Peyer's patch (tissue), 4 donors: ENCODE measurements at places on chromosomes 4 and X. TPM values are rescaled to one million over a fixed set of nuclear protein-coding genes. Genes with fewer than 3 reads are reported as not detected.

The IL1RAPL2 gene
- total RNA-seq, result not detected

The SH3D19 gene
- total RNA-seq, result 295 TPM

The SULT1B1 gene
- total RNA-seq, result 137 TPM

The SPARCL1 gene
- 119 TPM for total RNA-seq

The TMEM187 gene
- 13.2 TPM for total RNA-seq

The BBS12 gene
- total RNA-seq, result 4.7 TPM

The RBM46 gene
- not detected for total RNA-seq

The ASB5 gene
- not detected for total RNA-seq

The HTN3 gene
- total RNA-seq, result not detected

The SUPT20HL1 gene
- 0.54 TPM for total RNA-seq

The PNCK gene
- total RNA-seq, result 6.1 TPM

The LRRC66 gene
- total RNA-seq, result 53.4 TPM

The RAB39B gene
- 0.80 TPM for total RNA-seq

The BEX2 gene
- 1.8 TPM for total RNA-seq

DNA sequence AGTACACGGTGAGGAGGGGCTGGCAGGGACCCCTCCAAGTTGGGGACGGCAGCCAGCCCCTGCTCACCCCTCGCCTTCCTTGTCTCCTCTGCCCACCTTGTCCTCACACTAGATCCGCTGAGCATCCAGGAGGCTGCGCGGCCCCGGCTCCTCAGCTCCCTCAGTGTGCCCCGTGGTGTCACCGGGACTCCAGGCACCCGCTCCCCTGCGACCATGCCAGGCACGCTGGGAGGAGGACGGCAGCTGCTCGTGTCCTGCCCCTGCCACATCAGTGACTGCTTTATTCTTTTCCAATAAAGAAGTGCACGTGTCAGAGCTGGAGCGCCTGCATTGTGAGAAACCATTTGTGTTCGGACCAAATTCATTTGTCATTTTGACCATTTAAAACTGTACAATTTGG, 6.4 kb downstream of the FAM50A start:
- no peak for DNase-seq

DNA sequence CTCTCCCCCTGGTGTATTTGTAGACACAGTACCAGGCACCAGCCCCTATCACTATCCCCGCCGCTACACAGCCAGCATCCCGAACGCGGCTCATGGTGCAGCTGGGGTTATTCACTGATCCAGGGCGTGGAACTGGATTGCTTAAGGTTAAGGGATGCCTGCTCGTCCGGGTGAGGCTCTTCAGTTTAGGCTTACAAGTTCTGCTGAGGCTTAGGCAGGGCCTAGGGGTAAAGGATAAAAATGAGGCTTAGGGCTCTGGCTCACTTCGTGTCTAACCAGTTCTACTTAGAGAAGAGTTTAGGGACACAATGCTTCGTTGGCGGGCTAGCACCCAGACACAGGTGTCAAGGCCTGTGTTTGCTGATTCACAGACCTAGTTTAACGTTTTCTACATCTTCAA, 2.2 kb downstream of the ARMCX2 start:
- no peak for DNase-seq

- DNase-seq, result no peak
Observed at GRCh38 chr4:35697210-35697736, 547.0 kb downstream of the ARAP2 start.

- no peak for DNase-seq
Observed at GRCh38 chr4:164997941-164998340, 20.5 kb upstream of the TRIM61 start.

DNA sequence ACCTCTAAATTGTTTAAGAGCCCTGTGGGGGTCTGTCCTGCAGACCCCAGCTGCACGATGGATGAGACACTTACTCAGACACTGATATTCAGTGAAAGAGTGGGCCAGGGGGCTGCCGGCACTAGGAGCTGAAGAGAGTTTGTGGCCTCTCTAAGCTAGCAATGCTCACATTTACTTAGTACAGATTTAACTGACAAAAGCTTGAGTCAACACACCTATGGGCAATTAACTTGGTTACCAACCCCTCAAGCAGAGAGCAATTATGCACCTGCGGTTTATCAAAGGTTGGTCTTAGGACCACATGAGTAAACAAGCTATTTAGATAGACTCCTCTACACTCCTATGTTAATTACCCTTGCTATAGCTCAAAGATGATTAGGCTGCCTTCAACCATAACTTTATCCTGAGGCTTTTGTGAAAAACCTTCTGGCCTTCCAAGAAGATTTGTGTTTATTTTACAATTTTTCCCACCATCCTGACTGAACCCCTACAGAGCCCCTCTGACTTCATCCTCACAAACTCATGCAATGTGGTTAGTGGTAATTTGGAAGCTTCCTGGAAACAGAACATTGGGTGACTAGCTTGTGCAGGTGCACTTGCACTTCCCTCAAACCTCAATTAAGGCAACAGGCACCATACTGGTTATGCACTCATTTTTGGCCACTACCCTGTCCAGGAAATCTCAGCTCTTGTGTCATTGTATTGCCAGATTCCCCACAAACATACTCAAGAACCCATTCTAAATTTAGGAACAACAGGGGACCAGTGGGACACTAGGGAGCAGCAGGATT, 234.4 kb upstream of the ITM2A start:
- no peak for DNase-seq

GRCh38 chr4:2700031-2700430, 56.1 kb downstream of the TNIP2 start:
- no peak for DNase-seq

DNA sequence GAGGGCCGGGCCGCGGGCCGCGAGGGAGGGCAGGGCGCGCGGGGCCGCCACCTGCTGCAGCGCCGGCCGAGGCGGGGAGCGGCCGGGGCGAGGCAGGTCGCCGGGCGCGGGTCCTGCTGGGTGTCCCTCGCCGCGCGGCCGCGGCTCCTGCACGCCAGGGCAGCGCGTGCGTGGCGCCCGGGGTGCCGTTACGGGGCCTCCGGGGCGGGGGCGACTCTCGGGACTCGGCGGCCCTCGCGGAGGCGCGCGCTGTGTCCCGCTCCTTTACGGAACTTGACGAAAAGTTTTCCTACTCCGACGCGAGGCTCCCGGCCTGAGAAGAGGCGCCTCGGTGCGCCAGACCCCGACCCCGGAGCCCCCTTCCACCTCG, 329 bp downstream of the TBC1D14 start:
- peak; percentile 35 for DNase-seq

DNA sequence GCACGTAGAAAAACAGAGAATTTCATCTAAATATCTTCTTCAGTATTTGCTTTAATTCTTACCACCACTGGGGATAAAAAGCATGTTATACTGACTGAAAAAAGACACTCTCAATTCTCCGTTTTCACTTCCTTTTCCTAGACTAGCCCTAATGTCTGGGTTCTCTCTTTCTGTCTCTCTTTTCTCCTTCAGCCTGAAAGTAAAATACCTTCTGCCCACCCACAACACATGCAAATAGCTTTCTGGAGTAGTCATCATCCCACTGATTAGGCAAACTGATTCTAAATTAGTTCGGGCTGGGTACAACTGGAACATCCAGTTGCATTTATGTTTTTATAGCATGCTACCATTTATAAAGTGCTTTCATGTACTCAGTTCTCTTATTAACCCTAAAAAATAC, 142.4 kb upstream of the ANKRD50 start:
- no peak for DNase-seq

- DNase-seq, result no peak
Observed at GRCh38 chr4:133270021-133270570, 121.0 kb downstream of the PCDH10 start.

DNA sequence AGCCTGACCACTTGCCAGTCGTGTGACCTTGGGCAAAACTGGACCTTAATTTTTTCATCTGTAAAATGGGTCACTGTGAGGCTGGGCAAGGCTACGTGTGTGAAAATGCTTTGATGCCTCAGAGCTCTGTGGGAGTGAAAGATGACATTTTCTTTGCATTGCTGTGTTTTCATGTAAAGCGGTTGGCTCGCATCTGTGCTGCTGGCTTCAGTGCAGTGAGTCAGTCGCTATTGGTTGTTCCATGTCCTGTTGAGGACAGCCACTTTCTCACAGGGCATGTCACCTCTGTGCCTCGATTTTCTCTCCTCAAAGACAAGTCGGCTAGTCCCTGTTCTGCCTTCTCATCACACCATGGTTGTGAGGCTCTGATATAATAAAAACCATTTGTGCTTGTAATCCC, 4.4 kb downstream of the MTMR1 start:
- DNase-seq, result no peak

GRCh38 chr4:151418385-151418784, 9.4 kb downstream of the FHIP1A start:
- DNase-seq, result no peak

GRCh38 chr4:34731070-34731469, 1513.2 kb downstream of the ARAP2 start:
- DNase-seq, result no peak

- DNase-seq, result peak; percentile 61
Observed at GRCh38 chr4:123443401-123444289, 47.0 kb downstream of the SPRY1 start.

DNA sequence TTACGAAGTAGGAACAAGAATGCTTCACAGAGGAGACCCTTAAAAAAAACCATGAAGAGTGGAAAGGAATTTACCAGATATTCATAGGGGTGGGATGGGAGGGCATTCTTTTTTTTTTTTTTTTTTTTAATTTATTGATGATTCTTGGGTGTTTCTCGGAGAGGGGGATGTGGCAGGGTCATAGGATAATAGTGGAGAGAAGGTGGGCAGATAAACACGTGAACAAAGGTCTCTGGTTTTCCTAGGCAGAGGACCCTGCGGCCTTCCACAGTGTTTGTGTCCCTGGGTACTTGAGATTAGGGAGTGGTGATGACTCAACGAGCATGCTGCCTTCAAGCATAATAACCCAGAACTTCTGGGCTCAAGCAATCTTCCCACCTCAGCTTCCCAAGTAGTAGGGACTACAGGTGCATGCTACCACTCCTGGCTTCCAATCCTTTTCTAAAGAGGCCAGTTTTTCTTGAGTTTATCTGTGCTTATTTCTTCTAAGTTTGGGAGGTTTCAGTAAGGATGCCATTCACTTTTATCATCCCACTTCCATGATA, 65.9 kb upstream of the OGT start:
- DNase-seq, result no peak
